ENCODE measurements at places on chromosomes 7 and 10.

GRCh38 chr10:117945651-117946050 is 101.1 kb downstream of the RAB11FIP2 start:
- DNase-seq: no peak

- DNase-seq: no peak
These were observed 5.8 kb downstream of the TWIST1 start for GRCh38 chr7:19111474-19112273.

DNA sequence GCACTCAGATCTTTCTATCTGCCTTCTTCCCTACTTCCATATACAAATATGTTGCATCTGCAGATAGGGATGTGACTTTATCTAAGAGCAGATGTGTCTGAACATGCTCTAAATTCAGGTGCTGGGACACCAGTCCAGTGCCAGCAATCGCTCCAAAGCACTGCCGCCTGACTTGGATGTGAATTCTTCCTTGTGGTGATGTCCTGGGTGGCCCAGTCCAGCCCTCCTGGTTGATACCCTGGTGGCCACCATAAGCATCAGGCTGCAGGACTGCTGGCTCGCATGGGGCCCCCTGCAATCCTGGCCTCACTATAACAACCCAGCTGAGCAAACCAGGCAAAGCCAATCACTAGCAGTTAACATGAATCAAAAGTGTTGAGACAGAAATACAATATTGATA is 149.2 kb upstream of the PDE1C start:
- DNase-seq: no peak

- no peak for DNase-seq
These were observed 37.6 kb downstream of the ENTPD1 start for GRCh38 chr10:95793401-95794045.

- no peak for DNase-seq
These were observed 37.1 kb downstream of the MTURN start for GRCh38 chr7:30171766-30172447.

- peak; percentile 16 for DNase-seq
These were observed 20.0 kb downstream of the LAMB1 start for GRCh38 chr7:107982918-107983389.

GRCh38 chr10:43195557-43195956 is 57.3 kb downstream of the CSGALNACT2 start:
- no peak for DNase-seq

- no peak for DNase-seq
These were observed 16.0 kb upstream of the TMEM168 start for GRCh38 chr7:112806156-112806555.

DNA sequence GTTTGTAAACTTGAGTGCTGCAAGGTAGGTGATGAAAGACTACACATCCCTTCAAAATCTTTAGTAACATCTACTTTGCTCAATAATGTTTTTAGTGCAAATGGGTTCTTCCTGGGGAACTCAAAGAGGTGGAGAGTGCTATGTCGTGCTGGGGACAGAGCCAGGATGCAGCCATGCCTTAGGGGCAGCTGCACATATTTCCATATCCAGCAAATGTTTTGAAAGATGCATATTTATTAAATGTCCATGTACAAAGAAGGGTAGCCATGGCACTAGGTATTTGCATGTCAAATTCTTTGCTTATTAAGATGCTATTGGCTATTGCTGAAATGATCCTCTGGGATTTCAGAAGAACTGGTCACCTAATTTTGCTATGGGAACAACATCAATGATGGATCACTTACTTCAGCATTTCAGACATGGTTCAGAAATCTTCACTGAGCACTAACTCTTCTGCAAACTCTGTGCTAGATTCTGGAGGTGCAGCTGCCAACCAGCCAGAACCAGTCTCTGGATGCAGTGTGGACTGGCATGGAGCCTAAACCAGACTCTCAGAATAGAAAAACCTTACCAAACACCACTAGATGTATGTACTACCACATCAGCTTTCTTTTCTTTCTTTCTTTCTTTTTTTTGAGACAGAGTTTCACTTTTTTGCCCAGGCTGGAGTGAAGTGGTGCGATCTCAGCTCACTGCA is 31.7 kb upstream of the DNMBP start:
- DNase-seq: no peak

- DNase-seq: no peak
These were observed 57.3 kb downstream of the EVX1 start for GRCh38 chr7:27299861-27300260.

- DNase-seq: no peak
These were observed 11.1 kb downstream of the YWHAG start for GRCh38 chr7:76347710-76348109.
